SK-N-DZ (cell line): ENCODE measurements at places on chromosomes 5 and 9.
A peak's percentile ranks its signal among the peaks of the same experiment; 100 is the strongest.

DNA sequence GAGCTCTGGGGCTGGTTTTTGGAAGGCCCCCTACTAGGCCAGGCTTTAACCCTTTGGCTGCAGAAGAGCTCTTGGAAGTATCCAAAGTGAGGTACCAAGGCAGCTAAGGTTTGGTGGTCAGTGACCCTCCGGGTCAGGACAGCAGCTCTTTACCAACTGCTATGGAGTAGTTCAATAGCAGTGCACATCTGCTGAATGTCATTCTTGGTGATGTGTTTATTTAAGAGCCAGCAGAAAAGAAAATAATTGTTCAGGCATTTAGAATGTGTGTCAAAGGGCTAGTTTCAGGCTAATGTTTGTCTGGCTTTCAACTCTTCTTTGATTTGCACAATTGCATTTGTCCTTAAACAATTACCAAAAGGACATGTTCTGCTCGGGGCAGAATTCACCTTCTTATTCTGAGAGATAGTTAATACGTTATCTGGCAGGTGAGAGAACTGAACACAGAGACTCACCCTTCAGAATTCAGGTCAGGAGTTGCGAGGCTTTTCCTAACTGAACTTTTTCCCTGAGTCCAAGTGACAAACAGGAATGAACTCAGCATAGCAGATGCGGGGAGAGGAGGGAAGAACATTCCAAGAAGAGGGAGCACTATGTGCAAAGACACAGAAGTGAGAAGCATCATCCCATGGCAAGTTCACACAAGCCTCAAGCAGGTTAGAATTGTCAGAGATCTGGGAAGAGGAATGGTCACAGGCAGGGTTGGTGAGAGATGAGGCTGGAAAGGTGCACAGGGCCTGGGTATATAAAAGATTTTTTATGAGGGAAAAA is 556.7 kb upstream of the TLE4 start:
- DNase-seq, result peak; percentile 21

DNA sequence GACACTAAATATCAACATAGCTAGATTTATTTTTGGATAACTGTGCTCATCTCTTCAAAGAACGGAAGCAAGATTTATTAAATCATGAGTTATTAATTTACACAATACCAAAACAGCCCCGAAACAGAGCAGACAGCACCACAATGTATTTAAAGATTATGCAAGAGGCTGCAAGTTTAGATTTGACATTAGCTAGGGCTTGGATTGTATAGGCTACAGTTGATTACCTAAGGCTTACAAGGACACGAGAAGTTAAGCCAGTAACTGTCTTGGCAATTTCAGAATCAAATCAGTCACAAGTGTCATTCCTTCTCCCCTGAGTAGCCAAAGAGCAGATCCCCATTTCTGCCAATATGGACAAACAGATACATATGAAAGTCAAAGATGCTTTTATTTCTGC is 152.6 kb downstream of the MED27 start:
- no peak for DNase-seq

DNA sequence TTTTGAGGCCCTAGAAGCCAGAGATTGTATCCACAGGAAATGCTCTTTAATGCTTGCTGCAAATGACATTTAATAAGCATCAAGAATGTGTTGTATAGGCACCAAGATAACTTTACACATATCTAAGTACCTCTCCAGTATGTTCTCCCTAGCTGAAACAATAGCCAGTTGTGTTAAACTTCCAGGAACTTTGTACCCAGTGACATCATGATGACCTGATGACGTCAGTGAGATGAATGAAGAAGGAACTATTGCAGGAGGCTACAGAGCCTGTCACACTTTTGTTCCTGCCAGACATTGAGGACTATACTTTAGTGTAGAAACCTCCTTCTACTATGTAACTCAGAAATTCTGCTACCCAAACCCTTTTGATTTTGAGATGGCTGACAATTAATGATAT is 129.8 kb downstream of the CD180 start:
- DNase-seq, result no peak

DNA sequence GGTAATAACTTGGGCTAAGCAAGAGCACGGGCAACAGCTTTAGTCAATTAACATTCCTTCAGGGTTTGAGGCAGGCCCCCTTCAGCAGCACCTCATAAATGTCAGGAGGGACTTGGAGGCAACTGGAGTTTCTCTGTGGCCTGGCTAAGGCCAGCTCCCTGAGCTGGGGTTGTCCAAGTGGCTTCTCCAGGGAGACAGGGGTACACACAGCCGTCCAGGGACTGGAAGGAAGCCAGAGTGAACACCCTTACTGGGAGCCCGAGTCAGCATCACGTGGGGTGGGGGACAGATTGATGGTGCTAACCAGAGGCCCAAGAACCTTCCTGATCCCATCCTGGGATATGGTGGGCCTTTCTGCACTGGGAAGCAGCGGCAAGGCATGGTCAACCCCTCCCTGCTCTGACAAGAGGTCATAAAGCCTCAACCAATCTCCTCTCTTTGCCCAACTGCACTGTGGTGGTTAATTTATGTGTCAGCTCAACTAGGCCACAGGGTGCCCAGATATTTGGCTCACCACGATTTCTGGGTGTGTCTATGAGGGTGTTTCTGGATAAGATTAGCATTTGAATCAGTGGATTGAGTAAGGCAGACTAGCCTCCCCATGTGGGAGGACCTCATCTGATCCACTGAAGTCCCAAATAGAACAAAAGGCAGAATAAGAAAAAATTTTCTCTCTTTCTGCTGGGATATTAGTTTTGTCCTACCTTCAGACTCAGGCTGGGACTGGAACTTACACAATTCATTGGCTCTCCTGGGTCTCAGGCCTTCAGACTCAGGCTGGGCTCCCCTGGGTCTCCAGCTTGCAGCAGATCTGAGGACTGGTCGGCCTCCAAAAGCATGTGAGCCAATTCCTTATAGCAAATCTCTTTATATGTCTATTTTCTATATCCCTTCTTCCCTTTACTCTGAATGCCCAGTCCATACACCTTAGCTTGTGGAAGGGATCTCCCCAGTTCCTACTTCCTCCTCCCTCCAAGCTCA is 127.2 kb upstream of the LARP1 start:
- DNase-seq, result no peak

- DNase-seq, result no peak
These were observed 44.4 kb upstream of the GRIA1 start for GRCh38 chr5:153445875-153446579.

- no peak for DNase-seq
These were observed 74.4 kb downstream of the TRIO start for GRCh38 chr5:14217587-14217986.

- DNase-seq, result peak; percentile 30
These were observed at the start of gene CMBL for GRCh38 chr5:10307206-10308148. CMBL (minus strand) TSS chr5:10307902; CDS start chr5:10290762, 17,140 bp downstream.

- DNase-seq, result no peak
These were observed at the start of gene SMIM33 for GRCh38 chr5:139470821-139471300. SMIM33 (plus strand) TSS chr5:139471004; CDS start chr5:139471122, 118 bp downstream.

DNA sequence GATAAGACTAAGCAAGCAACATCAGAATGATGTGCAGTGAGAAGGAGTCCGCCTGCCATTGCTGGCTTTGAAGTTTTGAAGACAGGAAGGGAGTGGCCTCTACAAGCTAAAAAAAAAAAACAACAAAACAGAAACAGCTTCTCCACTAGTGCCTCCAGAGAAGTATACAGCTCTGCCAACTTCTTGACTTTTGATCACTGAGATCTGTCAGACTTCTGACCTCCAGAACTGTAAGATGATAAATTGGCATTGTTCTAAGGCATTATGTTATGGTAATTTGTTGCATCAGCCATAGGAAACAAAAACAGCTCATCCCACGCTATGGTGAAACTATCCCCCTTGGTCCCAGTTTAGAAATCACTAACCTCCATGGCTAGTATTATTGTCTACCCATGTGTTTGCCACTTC is 131.0 kb upstream of the VCAN start:
- no peak for DNase-seq

DNA sequence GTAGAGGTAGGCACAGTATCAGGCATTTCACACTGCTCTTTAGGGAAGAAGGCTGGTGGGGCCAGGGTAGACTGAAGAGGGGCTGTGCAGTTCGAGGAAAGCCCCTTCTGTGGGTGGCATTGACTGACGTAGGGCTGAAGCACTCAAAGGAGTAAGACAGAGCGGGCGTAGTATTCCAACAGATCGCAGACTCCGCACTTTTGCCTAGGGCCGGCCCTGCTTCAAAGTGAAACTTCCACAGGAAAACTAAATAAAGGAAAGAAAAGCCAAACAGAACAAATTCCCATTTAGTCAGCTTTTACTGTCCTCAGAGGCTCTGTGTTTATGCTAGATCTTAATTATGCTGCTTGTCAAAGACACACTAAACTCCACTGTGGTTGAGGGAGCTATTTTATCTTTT is 493.0 kb upstream of the WWC1 start:
- DNase-seq, result no peak

- DNase-seq, result no peak
These were observed 6.1 kb downstream of the SH3GLB2 start for GRCh38 chr9:129022037-129022436.

GRCh38 chr9:123655681-123656423 is 274.1 kb downstream of the DENND1A start:
- peak; percentile 60 for DNase-seq

DNA sequence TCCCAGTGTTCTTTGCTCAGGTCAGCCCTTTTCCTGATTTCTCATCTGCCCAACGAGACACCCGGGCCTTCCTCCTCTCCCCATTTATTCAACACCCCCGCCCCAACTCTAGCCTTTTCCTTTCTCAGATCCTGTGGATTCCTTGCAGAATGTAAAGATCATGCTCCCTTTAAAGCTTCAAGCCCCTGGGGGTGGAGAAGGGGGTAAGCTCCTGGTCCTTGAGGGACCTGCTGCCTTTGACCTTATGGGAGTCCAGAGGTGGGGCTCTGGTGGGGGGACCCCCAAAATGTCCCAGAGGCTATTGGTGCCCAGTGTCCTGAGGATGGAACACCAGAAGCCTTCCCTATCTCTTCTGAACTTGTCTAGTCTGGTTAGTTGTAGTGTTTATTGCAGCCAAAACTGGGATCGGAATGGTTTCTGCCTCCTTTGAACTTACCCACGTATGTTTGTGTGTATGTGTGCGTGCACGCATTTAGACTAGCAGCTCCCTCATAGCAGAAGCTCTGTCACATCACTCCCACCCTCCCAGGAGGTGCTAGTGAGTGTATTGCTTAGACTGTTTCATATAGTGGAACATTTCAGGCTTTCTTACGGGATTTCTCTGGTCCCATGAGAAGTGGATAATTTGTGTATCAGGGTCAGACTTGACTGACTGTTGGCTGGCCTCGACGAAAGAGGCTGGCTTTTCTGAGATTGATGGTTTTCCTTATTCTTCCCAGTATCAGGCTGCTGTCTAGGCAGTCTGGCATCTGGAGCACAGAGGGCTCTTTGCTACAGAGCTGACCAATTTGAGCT is 1.1 kb downstream of the GALNT10 start:
- DNase-seq, result no peak

- no peak for DNase-seq
These were observed 37.9 kb upstream of the TTC1 start for GRCh38 chr5:159971038-159971437.

DNA sequence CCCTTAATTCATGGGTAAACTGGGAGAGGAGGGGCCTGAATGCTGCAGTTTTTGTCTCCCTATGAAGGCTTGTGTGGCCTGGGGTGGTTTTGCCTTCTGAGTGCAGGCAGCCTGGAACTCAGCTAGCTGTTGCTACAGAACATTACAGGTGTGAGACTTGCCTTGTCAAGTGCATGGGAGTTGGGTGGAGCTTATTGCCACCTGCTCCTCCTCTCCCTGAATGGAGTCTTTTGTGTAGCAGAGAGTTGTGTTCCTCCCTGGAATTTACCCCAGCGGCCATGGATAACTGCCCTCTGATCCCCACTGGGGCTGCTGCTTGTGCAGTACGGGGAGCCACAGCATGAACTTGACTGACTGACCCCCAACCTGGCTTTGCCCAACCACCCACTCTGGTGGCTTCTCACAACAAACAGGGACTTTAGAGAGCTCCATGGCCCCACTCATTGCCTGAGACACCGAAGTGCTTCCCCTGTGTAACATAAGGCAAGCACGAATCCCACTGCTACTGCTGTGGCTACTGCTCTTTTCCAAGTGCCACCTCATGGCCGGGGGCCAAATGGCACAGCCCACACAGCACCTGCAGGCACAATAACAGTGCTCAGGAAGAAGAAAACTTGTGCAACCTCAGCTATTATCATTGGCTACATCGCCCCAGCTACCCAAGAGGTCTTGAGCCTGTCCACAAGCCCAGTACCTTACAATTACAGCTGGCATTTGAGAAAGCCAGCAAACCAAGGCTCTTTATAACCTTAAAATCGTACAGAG is 942.9 kb downstream of the CDH18 start:
- DNase-seq, result no peak

GRCh38 chr5:164799391-164799790 is 1294.0 kb downstream of the MAT2B start:
- DNase-seq, result no peak

GRCh38 chr9:123005964-123006363 is 27.5 kb upstream of the GPR21 start:
- no peak for DNase-seq

DNA sequence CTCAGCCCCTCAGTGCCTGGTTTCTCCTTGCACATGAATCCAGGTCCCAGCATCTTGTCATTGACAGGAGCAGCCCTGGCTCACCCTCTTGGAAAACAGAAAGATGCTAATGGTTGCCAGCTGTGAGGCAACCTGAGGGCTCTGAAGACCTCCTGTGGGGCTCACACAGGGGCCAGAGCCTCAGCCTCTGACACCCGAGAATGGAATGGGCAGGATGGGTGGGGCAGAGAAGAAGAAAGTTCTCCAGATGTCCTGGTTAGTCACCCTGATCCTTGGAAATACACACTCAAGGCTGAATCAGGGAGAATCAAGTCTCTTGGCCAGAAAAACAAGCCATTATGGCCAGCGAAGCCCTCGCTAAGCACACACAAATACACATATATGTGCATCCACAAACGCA is 32.3 kb upstream of the SPATA31E1 start:
- no peak for DNase-seq

DNA sequence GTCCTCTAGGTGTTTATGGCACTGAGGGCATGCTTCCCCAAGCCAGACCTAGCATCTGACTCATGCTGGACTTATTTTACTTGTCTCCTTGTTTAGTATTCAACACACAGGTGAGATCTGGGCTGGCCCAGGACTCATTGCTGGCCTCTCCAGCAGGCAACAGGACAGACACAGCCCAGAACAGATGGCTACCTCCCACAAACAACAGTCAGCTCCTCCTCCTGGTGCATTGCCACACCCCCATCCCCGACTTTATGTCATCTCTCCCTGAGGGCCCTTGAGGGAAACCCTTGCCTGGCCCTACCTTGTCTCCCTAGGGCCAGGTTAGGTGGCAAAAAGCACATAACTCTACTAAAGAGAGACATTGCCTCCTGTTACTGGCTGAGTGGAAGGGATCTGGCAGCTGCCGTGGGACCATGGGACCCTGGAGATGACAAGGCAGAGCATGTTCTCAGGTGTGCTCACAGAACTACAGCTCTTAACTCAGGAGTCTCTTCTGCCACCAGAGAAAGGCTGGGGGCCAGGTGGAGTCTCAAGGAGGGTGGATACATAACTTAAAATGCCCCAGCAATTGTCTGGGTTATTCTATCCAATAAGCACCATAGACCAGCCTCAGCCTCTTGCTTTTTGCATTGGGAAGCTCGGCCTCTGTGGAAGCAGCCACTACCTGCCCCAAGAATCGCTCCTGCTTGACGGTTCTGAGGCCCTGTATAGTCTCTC is 2.3 kb downstream of the ACSL6 start:
- DNase-seq, result no peak

- no peak for DNase-seq
These were observed 18.3 kb upstream of the ARL14EPL start for GRCh38 chr5:116013936-116014335.
